PC-9 (cell line): ENCODE measurements at places on chromosomes 2 and 18.
A peak's percentile ranks its signal among the peaks of the same experiment; 100 is the strongest.

DNA sequence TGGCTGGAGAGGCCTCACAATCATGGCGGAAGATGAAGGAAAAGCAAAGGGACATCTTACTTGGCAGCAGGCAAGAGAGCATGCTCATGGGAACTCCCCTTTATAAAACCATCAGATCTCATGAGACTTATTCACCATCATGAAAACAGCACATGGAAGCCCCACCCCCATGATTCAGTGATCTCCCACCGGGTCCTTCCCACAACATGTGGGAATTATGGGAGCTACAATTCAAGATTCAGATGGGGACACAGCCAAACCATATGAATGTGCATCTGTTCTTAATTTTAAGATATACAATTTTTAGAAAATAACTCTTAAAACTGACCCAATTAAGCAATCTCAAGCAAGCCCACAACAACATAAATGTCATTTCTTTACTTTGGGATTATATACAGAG is 12.6 kb downstream of the C18orf63 start:
- H3K27ac ChIP-seq: no peak overlapping the region
- no peaks in the 10 kb centered on the region for H3K36me3 ChIP-seq
- no peaks in the 10 kb centered on the region for H3K27me3 ChIP-seq
- no peaks in the 10 kb centered on the region for H3K4me1 ChIP-seq

GRCh38 chr18:54250846-54251261 is 18.5 kb upstream of the POLI start:
- H3K4me3 ChIP-seq: no peak overlapping the region
- no peak for DNase-seq
- H3K27me3 ChIP-seq: no peaks in the 10 kb centered on the region
- H3K4me1 ChIP-seq: peaks cover 53% of the 10 kb centered on the region
- H3K36me3 ChIP-seq: no peaks in the 10 kb centered on the region

DNA sequence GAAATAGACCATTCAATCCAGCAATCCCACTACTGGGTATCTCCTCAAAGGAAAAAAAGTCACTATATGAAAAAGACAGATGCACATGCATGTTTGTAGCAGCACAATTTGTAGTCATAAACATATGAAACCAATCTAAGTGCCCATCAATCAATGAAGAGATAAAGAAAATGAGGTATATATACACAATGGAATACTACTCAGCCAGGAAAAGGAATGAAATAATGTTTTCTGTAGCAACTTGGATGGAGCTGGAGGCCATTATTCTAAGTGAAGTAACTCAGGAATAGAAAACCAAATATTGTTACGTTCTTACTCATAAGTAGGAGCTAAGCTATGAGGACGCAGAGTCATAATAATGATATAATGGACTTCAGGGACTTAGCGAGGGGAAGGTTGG is 45.2 kb upstream of the LRRC30 start:
- no peak overlapping the region for H3K27ac ChIP-seq
- H3K27me3 ChIP-seq: peaks cover 30% of the 10 kb centered on the region
- DNase-seq: no peak
- no peaks in the 10 kb centered on the region for H3K4me1 ChIP-seq
- no peaks in the 10 kb centered on the region for H3K36me3 ChIP-seq
- H3K4me3 ChIP-seq: no peak overlapping the region

DNA sequence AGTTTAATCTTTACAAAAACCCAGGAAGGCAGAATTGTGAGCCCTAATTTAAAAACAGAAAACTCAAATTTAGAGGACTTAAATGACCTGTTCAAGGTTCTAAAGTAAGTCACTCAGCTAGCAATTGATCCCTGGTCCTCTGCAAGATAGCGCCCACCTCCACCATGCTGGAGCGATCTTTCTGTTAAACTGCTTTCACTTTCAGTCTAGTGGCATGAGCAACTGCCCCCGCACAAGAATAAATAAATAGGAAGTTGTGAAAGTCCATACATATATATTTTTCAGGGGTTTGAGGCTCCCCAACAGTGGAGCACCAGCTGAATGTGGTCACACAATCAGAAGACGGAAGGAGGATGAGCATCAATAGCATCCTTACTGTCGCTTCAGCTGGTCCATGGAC is 217.9 kb downstream of the NAPG start:
- peaks cover 67% of the 10 kb centered on the region for H3K27me3 ChIP-seq
- H3K27ac ChIP-seq: no peak overlapping the region
- H3K36me3 ChIP-seq: no peaks in the 10 kb centered on the region
- H3K4me3 ChIP-seq: no peak overlapping the region
- DNase-seq: no peak

DNA sequence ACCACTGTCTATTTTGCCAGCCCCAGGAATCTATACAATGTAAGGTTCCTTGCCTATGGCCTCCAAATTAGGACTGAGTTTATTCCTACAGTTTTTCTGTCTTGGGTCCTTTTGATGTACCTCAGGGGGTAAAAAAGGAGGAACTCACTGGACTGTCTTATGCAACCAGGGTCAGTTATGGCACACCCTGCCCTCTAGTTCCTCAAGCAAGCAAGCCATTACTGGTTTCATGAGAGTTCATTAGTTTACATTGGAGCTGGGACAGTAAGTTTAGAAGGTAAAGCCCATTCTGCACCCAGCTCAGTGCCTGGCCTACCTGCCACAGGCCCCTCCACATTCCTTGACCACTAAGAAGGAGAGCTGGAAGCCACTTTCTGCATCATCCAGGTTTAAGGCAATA is 68.7 kb upstream of the WIPF1 start:
- no peak overlapping the region for H3K27ac ChIP-seq
- no peak for DNase-seq
- no peak overlapping the region for H3K4me3 ChIP-seq
- H3K4me1 ChIP-seq: no peaks in the 10 kb centered on the region
- no peaks in the 10 kb centered on the region for H3K27me3 ChIP-seq
- no peaks in the 10 kb centered on the region for H3K36me3 ChIP-seq

GRCh38 chr2:158989165-158989564 is 20.7 kb downstream of the TANC1 start:
- no peak for DNase-seq
- H3K4me1 ChIP-seq: peaks cover 60% of the 10 kb centered on the region
- no peak overlapping the region for H3K4me3 ChIP-seq
- no peaks in the 10 kb centered on the region for H3K27me3 ChIP-seq
- H3K36me3 ChIP-seq: no peaks in the 10 kb centered on the region

GRCh38 chr2:138276339-138276738 is 225.2 kb upstream of the SPOPL start:
- no peaks in the 10 kb centered on the region for H3K36me3 ChIP-seq
- 0 out of 2 replicates have a peak overlapping the region, but pooled peaks have one; percentile 27 for H3K27ac ChIP-seq
- H3K4me1 ChIP-seq: peaks cover 24% of the 10 kb centered on the region
- no peak for DNase-seq
- H3K27me3 ChIP-seq: no peaks in the 10 kb centered on the region

DNA sequence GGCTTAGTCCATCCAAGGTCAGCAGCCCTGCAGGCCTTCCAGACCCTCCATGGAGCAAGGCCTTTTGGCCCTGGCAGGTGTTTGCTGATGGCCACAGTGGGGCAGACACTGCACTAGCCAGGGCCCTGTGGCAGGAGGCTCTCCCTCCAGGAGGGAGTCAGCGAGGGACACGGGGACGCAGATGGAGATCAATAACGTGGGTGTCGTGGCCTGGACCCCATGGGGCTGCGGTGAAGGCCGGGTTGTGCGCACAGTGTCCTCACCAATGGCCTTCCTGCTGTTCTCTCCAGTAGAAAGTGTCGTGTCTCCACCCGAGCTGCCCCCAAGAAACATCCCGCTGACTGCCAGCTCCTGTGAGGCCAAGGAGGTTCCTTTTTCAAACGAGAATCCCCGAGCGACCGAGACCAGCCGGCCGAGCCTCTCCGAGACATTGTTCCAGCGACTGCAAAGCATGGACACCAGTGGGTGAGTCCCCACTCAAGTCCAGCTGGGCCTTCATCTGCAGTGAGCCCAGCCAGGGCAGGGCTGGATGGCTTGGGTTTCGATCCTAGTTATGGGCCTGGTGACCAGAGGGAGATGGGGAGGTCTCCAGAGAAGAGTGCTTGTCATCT is 65.4 kb downstream of the INPP5D start:
- H3K27ac ChIP-seq: no peak overlapping the region
- H3K4me1 ChIP-seq: peaks cover 47% of the 10 kb centered on the region
- no peak for DNase-seq
- H3K36me3 ChIP-seq: no peaks in the 10 kb centered on the region
- H3K4me3 ChIP-seq: no peak overlapping the region

DNA sequence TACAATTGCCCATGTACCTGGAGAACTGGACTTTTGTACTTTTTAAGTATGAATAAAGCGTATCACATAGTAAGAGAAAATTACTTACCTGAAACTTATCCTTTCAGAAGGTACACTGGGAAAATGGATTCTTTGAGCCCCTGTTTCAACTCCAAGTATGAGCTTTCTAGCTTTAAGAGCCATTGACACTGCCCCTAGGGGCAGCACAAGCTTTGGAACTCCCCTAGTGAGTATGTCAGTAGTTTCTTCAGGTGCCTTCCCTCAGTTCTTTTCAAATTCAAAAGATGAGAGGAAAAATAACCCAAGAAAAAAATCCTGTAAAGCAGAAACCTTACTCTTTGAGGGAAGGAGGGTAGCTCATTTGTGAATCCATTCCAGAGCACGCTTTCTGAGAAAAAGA is 124.1 kb downstream of the MEMO1 start:
- H3K4me3 ChIP-seq: no peak overlapping the region
- H3K27ac ChIP-seq: no peak overlapping the region
- H3K36me3 ChIP-seq: peaks cover 4% of the 10 kb centered on the region; the same call in 1 of the 2 replicates
- no peak for DNase-seq
- no peaks in the 10 kb centered on the region for H3K4me1 ChIP-seq

DNA sequence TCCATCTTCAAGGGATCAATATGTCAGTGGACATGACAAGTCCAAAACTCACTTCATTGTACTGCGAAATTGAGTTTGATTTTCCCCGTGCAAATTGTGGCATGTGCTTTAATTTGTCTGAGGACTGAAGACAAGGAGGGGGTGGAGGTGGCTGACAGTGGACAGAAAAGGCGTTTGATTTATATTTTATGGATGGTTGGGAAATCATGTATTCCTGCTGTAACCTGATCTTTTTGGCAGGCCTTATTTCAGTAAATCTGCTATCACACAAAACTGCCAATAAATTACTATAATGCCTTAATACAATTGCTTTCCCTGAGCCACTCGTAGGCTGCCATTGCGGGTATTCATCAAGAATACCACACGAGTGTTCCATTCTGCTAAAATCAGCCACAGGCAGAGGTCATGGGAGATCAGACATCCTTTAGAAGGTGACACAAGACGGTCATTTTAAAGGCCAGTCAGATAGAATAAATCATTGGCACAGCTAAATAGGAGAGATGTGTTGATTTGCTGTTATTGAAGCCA is 720.5 kb downstream of the MBD2 start:
- H3K4me3 ChIP-seq: no peak overlapping the region
- no peak overlapping the region for H3K27ac ChIP-seq
- H3K27me3 ChIP-seq: peaks cover 4% of the 10 kb centered on the region; the same call in 1 of the 2 replicates
- H3K4me1 ChIP-seq: no peaks in the 10 kb centered on the region
- no peaks in the 10 kb centered on the region for H3K36me3 ChIP-seq

DNA sequence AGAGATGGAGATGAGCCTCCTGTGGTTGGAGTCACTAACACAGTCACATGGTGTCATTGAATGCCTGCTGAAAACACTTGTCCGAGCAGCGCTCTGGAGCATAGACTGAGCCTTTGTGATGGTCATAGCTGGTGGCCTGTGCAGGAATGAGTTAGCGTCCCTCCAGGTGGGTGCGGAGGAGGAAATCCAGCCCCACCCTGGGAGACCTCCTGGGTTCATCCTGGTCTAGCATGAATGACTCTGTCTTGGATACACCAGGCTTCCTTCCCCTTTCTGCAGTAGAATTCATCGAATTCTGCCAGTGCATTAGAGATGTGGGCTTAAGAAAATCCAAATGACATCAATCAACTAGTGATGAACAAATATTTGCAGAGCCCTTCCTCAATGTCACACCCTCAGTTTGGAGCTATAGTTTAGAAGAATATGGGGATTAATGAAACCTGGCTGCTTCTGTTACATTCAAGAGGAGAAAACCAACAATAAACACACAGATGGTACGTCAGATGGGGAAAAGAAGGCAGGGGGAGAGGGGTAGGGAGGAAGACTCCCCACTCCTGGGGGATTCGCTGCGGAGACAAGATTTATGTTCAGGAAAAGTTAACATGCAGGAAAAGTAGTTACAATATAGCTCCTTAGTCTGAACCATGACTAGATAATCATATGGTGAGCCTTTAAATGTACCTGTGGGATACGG is 136.7 kb downstream of the DDX1 start:
- no peaks in the 10 kb centered on the region for H3K36me3 ChIP-seq
- DNase-seq: no peak
- H3K27ac ChIP-seq: no peak overlapping the region
- H3K27me3 ChIP-seq: peaks cover 95% of the 10 kb centered on the region

GRCh38 chr2:206836722-206837121 is 71.3 kb downstream of the FASTKD2 start:
- H3K4me1 ChIP-seq: no peaks in the 10 kb centered on the region
- no peaks in the 10 kb centered on the region for H3K36me3 ChIP-seq
- H3K27me3 ChIP-seq: no peaks in the 10 kb centered on the region
- H3K4me3 ChIP-seq: no peak overlapping the region
- H3K27ac ChIP-seq: no peak overlapping the region

DNA sequence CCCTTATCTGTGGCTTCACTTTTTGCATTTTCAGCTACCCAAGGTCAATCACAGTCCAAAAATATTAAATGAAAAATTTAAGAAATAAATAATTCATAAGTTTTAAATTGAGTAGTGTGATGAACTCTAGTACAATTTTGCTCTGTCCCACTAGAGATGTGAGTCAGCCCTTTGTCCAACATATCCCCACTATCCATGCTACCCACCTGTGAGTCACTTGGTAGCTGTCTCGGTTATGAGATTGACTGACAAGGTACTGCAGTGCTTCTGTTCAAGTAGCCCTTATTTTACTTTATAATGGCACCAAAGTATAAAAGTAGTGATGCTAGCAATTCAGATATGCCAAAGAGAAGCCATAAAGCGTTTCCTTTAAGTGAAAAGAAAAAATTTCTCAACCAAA is 28.8 kb downstream of the ADCY3 start:
- no peaks in the 10 kb centered on the region for H3K27me3 ChIP-seq
- H3K4me1 ChIP-seq: no peaks in the 10 kb centered on the region
- no peak overlapping the region for H3K4me3 ChIP-seq
- H3K27ac ChIP-seq: no peak overlapping the region

GRCh38 chr2:137302957-137303356 is 537.6 kb downstream of the THSD7B start:
- DNase-seq: no peak
- no peaks in the 10 kb centered on the region for H3K36me3 ChIP-seq
- no peaks in the 10 kb centered on the region for H3K4me1 ChIP-seq
- no peak overlapping the region for H3K27ac ChIP-seq
- H3K4me3 ChIP-seq: no peak overlapping the region
- no peaks in the 10 kb centered on the region for H3K27me3 ChIP-seq

- no peak for DNase-seq
- H3K27ac ChIP-seq: no peak overlapping the region
- peaks cover 18% of the 10 kb centered on the region; the same call in 1 of the 2 replicates for H3K27me3 ChIP-seq
- no peak overlapping the region for H3K4me3 ChIP-seq
- H3K4me1 ChIP-seq: no peaks in the 10 kb centered on the region
Measured at GRCh38 chr2:104420953-104421352, 433.0 kb upstream of the POU3F3 start.

GRCh38 chr2:107776362-107776761 is 50.3 kb upstream of the RGPD4 start:
- no peak overlapping the region for H3K4me3 ChIP-seq
- no peak overlapping the region for H3K27ac ChIP-seq
- no peak for DNase-seq
